ENCODE measurements at places on chromosomes 6 and 20. TPM values are rescaled to one million over a fixed set of nuclear protein-coding genes. Genes with fewer than 3 reads are reported as not detected.

The GHRH gene
- not detected for total RNA-seq

The FOXO3 gene
- total RNA-seq = 57.7 TPM

The MCCD1 gene
- not detected for total RNA-seq

The HTR1E gene
- not detected for total RNA-seq

The TENT5A gene
- total RNA-seq = 43.6 TPM

The DNMT3B gene
- 0.56 TPM for total RNA-seq

The CASS4 gene
- 2.1 TPM for total RNA-seq

The SCUBE3 gene
- total RNA-seq = 50.1 TPM

The WFDC5 gene
- not detected for total RNA-seq

The ANKRD66 gene
- not detected for total RNA-seq

The PNPLA1 gene
- total RNA-seq = 0.19 TPM

The BFSP1 gene
- total RNA-seq = 0.93 TPM

The CCR6 gene
- total RNA-seq = not detected

The PAX1 gene
- total RNA-seq = not detected

The FNDC11 gene
- not detected for total RNA-seq

The HLA-DOB gene
- total RNA-seq = 0.19 TPM

The TP53INP2 gene
- 34.0 TPM for total RNA-seq

The MRAP2 gene
- 2.3 TPM for total RNA-seq

The C20orf202 gene
- not detected for total RNA-seq

The HDGFL1 gene
- not detected for total RNA-seq

The KIAA1755 gene
- total RNA-seq = 18.6 TPM

The OGFRL1 gene
- total RNA-seq = 37.6 TPM

Data from posterior vena cava (tissue), 2 donors.